ENCODE measurements at places on chromosomes 4 and X. TPM values are rescaled to one million over a fixed set of nuclear protein-coding genes. Genes with fewer than 3 reads are reported as not detected.

- DNase-seq: no peak
These were observed 227.2 kb downstream of the ANK2 start for GRCh38 chr4:113276464-113277170.

Gene TRIM75
- total RNA-seq: not detected

Gene ASB12
- not detected for total RNA-seq

Gene MAML3
- total RNA-seq: 0.72 TPM

DNA sequence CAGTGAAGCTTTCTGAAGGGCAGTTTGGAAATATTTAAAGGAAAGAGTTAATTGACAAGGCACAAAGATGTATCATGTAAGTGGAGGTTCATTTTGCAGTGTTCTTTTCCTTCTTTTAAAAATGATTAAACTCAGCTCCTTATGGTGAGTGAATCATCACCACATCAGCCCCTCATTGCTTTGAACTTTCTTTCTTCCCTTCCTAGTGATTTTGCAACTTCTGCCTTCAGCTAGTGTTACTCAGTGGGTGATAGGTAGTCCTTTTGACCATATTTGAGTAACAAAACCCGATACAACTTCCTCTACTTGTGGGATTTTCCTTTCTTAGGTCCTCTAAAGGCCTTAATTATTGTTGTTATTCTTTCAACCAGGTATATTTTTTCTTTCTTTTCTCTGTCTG, 8.2 kb downstream of the ZCCHC4 start:
- peak; percentile 72 for DNase-seq

Gene NLGN4X
- total RNA-seq: 11.5 TPM

Gene BEND2
- total RNA-seq: not detected

- DNase-seq: no peak
These were observed 19.7 kb upstream of the LRBA start for GRCh38 chr4:151034829-151035228.

DNA sequence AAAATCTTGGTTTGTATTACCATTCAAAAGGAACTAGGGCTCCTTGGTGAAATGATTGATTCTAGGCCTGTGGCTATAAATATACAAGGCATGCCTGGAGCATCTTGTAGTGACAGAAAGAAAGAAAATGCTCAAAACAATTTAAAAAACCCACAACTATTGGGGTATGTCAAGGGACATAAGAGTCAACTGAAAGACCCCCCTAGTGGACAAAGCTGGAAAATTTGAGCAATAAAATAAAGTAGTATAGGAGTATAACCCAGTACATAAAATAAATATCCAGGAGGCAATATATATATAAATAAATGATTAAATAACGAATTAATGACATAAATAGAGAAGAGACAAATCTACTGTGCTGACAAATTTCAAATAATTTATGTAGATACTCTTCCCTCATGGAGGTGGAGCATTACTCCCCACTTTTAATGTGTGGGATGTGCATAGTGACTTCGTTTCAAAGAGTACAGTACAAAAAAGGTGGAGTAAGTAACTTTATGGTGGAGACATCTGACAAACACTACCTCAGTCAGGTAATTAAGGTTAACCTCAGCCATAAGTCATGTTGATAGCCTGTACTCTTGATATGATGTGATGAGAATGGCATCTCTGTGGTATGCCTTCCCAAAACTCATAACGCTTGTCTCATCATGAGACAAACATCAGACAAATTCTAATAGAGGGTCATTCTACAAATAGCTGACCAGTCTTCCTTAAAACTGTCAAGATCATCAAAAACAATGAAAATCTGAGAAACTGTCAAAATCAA, 185.0 kb upstream of the GLRA2 start:
- no peak for DNase-seq

GRCh38 chrX:78019586-78020483, 50.4 kb upstream of the PGAM4 start:
- DNase-seq: no peak

DNA sequence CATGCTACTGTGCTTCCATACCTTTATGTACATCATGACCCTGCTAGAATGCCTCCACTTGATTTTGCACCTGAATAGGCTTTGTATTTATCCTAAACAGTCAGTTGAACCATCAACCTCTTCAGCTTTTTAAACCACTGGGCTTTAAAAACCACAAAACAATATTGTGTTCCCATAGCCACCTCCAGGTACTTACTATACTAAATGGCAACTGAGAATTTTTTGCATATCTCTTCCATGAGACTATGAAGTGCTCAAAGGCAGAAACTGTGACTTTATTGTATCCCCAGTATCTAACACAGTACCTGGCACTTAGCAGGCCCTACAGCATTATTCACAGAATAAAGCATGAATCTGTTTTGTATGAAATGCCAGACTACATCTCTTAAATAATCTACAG, 39.7 kb downstream of the ANAPC10 start:
- DNase-seq: peak; percentile 74

Gene SOWAHD
- 0.72 TPM for total RNA-seq

- peak; percentile 19 for DNase-seq
These were observed 12.9 kb downstream of the PCDH18 start for GRCh38 chr4:137519406-137519805.

DNA sequence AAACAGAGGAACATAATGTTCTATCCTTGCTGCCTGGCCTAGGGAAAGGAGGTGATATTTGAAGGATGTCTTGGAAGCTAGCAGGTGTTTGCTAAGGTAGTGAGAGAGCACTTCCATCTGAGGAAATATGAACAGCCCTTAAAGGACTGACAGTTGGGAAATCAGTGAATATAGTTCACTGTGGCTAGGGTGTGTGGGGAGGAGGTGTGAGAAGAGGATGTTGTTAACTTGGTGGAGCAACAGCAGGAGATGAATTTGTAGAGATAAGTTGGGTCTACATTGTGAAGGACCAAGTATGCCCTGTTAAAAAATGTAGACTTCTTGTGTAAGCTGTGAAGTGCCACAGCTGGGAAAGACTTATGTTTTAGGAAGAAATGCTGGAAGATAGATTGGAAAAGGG, 25.5 kb downstream of the TBC1D19 start:
- no peak for DNase-seq

Gene SLC16A2
- total RNA-seq: 15.6 TPM

DNA sequence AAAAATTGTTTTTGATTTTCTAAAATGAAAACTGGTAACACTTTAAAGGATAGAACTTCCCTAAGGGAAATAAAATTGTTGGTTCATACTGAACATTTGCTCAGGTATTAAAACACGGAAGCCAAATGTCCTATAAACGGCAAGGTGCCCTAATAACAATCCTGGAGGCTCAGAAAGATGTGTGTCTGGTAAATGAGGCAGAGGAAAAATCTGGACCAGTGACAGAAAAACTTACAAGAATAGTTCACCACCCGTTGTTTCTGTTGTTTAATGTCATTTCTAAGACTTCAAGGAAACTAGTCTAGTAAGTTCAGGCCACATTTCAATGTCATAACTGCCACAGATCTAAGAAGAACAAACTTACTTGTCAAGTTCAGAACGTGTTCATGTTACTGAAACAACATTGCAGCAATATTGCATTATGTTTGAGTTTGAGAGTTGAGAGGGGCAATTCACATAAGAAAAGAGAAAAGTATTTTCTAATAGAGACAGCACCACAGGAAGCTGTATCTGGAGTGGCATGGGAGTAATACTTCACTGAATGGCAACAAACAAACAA, 476.6 kb downstream of the GRXCR1 start:
- no peak for DNase-seq

Gene VGLL1
- not detected for total RNA-seq

GRCh38 chr4:67207941-67208441, 337.3 kb downstream of the CENPC start:
- no peak for DNase-seq

DNA sequence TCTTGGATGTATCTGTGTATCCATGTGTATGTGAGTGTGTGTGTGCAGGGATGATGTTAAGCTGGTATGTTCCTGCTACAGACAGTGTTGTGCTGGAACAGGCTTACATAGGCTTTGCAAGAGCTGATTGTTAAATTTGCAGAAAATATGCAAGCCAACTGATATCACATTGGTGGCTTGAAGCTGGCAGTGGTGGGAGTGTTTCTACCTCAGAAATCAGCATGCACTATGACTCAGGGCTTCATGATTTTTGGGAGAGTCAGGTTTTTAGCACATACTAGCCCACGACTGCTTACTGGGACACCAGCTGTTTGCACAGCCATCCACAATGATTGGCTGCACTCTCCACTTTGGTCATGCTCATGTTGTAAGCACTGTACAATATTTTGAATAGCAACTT, 261.8 kb downstream of the DHX15 start:
- DNase-seq: no peak

DNA sequence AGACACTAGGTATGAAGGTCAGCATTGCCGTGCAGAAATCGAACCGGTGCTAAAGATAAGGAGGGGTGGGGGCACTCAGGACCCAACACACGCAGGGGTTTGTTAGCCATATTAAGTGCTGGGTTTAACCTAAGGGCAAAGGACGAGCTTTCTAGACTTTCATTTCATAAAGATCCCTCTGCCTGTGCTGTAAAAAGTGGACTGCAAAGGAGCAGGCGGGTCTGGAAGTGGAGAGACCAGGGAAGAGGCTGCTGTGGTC, 1.3 kb downstream of the CASP3 start:
- DNase-seq: no peak

DNA sequence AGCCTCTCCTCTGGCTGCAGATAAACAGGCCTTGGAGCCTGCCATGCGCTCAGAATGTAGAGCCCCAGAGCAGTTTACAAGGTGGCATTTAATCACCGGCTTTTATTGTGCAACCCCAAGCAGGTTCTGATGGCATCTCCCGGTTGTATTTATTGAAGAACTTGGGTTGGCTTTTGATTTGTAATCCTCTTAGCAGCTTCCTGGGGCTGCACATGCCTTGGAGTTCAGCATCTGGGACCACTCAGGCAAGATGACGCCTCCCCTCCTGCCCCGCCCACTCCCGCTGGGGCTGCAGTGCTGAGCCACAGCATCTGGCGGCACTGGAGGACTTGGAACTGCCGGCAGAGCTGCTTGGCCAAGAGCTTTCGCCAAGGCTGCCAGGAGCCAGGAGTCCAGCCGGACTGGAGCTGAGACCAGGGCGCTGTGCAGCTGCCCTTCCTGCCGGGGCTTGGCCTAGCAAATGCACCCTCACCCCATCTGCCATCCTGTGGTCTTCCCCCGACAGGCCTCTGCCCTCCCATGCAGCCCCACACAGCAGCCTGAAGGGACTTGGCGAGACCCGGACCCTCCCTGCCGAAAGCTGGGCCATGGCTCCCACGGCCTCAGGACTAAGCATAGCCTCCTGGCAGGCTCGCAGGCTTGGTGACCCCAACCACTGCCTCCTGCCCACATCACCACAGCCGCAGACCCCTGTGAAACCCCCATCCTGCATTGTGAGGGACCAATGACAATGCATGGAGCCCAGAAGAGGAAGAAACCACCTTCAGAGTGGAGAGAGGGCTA, 5.4 kb downstream of the HTRA3 start:
- peak; percentile 99 for DNase-seq

DNA sequence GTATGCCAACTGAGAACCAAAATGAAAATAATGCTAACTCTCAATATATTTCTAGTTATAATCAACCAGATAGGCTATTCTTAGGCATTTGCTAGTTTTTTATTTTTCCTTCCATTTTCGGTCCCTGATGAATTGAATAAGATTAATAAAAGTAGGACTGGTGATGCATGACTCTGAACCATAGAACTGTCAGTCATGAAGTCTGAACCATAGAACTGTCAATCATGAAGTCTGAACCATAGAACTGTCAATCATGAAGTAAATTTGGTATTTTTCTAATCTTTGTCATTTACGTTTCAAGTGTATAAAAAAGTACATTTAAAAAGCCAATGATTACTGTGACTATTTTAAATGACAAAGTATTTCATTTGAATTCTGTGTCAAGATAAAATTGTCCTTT, 460.2 kb upstream of the NDST3 start:
- no peak for DNase-seq

Gene ADH5
- 293 TPM for total RNA-seq

GRCh38 chr4:17646693-17647092, 32.3 kb downstream of the MED28 start:
- DNase-seq: no peak

Gene DAPP1
- not detected for total RNA-seq

DNA sequence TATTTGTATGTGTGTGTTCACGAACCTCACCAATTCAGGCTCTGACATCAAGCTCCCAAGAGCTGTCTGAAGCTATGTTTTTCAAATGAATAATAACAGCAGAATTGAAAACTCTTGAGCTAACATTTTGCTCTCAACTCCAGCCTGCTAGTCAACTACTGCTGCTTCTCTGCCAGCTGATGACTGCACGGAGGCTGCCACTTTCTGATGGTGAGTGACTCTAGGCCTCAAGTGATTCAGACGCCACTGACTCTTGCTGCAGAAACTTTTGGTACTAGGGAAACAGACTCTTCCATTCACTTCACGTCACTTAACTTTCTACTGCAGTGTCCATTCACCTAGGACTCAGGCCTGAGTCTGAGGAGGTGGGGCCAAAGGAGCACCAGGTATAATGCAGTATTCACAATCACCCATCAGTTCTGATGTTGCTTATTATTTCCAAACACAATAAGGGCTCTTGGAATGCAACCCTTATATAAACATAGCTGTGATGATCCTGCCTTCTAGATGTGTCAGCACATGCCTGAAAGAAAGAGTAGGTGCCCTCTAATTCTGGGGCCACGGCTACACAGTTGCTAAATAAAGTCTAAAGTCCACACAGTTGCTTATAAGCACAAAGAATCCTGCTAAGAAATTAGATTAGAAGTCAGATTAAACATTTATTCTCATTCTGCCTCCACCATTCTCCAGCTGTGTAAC, 16.0 kb downstream of the PRDM8 start:
- DNase-seq: peak; percentile 88

- no peak for DNase-seq
These were observed 1.9 kb downstream of the POU4F2 start for GRCh38 chr4:146640465-146641061.
